IPS DF 6.9 (cell line): ENCODE measurements at places on chromosomes 12 and 14.

GRCh38 chr14:63508033-63508432 is 35.1 kb downstream of the PPP2R5E start:
- no peak for DNase-seq

GRCh38 chr14:97458661-97459579 is 661.7 kb downstream of the VRK1 start:
- peak; percentile 61 for DNase-seq

DNA sequence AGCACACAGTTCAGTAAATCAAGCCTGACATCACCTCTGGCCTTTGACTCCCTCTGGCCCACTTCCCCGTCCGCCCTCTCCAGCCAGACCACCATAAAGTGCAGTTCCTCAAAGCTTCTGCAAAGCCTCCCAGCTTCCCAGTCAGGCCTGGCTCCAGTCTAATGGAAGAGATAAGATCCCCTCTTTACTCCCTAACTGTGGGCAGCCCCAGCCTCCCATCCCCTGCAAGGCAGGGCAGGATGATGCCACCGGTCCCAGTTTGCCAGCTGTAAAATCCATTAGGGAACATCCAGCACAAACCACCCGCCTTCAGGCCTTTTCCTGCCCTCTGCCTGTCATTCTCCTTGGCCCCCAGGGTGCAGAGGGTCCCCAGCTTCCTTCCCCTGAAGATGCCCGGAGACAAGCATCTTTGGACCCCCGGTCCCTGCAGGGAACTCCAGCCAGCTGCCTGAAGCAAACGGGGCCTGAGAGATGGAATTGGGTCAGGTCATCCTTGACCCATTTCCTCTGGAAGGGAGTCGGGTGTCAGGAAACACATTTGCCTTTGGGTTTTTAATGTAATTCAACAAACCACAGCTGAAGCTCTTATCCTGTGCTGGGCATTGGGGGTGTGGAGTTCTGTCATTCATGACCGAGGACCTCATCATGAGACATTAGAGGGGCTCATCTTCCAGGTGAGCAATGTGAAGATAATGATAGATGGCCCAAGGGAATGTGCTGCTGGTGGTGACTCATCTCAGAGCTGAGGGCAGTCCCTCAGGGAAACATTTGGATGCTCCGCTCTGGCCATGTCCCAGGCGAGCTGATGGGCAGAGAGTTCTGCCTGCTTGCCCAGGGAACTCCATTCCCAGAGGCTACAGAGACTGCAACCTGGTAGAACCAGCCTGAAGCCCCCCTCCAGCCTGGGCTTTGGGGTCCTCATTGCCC is 93.8 kb upstream of the CLMN start:
- DNase-seq, result no peak

DNA sequence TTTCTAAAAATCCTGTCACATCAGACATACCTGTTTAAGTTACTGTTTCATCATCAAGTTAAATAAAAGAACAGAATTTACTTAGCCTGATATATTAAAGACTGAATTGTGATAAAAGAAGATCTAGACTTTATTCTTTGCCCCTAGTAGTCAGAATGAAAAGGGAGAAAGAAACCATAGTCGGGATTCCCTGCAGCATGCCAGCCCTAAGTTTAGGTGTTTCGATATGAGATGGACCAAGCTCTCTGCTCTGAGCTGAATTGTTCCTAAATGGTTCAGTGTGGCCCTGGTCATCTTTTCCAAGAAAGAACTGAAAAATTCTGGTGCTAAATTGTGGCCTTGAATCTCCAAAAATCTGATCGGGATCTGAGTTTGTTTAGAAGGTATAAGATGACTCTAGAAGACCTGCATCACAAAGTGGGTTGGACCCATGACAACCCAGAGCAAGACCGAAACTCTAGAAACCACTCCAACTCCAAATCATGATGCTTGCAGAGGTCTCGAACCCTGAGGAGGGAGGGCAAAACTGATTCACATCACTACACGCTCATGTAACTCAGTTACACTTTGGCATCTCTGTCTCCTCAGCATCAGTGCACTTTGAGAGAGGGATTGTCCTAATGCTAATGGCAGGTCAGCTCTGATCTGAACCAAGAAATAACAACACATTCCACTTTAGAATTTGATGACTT is 15.7 kb downstream of the PTGER2 start:
- DNase-seq, result no peak

DNA sequence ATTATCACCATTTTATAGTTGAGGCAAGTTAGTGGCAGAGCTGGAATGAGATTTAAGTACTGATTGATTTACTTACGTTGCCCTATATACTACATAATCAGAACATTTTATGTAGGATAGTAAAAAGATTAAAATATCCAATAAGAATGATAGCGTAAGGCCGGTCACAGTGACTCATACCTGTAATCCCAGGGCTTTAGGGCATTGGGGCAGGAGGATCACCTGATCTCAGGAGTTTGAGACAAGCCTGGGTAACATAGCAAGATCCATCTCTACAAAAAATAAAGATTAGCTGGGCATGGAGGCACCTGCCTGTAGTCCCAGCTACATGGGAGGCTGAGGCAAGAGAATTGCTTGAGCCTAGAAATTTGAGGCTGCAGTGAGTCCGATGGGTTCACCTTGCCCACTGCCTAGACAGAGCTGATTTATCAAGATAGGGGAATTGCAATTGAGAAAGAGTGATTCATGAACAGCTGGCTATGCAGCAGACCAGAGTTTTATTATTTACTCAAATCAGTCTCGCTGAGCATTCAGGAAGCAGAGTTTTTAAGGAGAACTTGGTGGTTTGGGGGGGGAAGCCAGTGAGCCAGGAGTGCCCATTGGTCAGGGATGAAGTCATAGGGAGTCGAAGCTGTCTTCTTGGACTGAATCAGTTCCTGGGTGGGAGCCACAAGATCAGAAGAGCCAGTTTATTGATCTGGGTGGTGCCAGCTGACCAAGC is 24.7 kb upstream of the SGPP1 start:
- DNase-seq, result no peak

DNA sequence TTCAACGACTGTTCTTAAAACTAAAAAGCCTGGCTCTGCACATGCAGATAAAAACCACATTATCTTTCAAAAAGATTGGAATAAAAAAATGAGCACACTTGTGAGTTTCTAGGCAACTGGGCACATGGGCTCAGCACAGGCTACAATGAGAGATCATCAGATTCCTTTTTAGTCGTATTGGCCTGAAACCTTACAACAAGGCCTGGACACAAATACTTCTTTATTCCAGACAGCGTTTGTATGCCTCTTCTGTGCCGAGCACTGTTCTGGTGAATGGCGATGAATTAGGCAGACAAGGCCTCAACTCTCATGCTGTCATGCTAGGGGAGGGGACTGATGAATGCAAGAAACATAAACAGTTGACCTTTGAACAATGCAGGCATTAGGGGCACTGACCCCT is 463.0 kb downstream of the AACS start:
- DNase-seq, result no peak

- DNase-seq, result no peak
These were observed 113.3 kb downstream of the PRKD1 start for GRCh38 chr14:29814156-29815015.

DNA sequence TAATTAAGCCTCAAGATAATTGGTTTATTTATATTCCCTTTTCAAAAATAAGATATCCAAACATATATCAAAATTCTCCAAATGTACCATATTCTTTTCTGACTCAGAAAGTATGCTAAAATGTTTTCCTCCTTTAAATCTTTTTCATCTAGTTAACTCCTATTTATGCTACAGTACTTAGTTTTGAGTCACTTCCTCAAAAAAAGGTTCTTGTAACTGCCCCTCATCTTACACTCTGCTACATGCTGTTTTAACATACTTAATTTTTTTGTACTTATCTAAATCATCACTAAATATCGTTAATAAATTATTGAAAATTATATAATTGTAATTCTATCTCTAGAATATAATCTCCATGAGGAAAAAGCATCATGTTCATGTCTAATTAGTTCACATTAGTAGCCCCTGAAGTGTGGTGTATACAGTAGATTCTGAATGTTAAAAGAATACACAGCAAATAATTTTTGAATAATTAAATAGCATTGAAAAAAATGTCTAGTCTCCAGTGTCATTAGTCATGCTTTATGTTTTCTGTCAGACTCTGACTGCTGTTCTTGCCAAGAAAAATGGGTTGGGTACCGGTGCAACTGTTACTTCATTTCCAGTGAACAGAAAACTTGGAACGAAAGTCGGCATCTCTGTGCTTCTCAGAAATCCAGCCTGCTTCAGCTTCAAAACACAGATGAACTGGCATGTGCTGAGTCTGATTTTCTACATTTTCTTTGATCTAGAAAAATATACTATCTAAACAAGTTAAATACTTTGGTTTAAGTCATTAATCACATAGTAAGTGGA is 3.5 kb downstream of the KLRD1 start:
- DNase-seq, result no peak

DNA sequence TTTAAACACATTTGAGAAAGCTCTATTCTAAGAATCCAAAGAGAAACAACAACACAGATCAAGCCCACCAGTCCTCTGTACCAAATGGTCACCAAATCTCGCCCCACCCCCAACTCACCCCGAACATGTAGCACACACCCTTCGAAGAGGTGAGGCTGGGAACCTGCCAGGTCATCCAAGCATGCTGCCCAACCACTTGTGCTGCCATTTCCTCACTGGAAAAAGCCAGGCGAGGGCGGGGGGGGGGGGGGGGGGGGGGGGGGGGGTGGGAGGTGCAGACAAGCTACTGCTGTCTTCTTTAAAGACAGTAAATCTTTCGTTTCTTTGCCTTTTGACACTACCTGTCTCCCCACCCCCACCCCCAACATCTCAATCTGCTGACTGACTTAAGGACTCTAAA is 59.9 kb downstream of the SETD3 start:
- DNase-seq, result no peak

DNA sequence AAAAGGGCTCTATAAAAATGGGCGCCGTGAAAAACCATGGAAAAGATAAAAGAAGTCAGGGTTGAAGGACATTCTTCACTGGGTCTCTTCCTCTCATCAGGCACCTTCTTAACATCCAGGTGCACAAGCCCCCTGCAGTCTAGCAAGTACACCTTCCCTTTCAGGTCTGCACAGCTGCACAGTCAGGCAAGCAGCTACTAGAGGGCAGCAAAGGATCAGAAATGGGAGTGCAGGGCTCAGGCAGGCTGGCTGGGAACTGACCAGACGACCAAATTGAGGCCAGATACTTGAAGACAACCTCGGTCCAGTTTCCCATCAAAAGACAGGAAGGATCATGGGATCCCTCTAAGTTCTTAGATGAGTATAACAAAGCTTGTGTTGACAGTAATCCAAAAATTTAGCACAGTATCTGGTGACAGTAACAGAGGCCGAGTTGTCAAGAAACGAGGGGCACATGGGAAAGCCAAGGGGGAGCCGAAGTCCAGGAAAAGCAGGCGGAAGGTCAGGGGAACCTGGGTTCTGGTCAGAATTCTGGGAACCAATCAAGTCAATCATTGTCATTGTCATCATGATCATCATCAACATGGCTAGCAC is 10.1 kb upstream of the GRIP1 start:
- DNase-seq, result peak; percentile 71

- DNase-seq, result no peak
These were observed 87.5 kb downstream of the SCARB1 start for GRCh38 chr12:124776125-124776513.

GRCh38 chr12:123853396-123854070 is 91.4 kb downstream of the DNAH10 start:
- DNase-seq, result no peak

GRCh38 chr14:102094101-102094500 is 7.3 kb upstream of the HSP90AA1 start:
- DNase-seq, result no peak

DNA sequence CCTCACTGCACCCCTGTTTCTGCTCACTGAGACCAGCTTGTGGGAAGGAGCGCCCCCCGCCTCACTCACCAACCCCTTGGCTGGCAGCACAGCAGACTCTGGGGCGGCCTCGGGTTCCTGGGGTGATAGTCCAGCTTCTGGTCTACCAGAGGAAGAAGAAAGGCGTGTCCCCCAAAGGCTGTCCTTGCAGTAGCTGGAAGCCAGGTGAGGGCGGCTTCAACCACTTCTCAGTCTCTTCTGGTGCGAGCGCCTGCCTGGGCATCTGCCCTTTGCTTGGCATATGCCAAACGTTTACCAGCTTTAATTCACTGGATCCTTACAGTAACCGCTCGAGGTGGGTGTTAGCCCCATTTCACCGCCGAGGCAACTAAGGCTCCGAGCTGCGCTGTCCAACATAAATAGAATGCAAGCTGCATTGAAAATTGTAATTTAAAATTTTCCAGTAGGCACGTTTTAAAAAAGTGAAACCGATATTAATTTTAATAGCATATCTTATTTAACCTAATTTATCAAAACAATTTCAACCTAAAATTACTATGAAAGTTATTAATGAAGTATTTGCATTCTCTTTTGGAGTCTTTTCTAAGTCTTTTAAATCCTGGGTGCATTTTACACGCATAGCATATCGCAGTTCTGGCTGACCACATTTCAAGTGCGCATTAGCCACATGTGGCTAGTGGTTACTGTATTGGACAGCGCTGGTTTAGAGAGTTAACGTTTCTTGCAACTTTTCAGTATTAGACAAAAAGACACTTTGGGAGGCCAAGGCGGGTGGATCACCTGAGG is 872 bp downstream of the FAM177A1 start:
- no peak for DNase-seq

- no peak for DNase-seq
These were observed 110.3 kb upstream of the NCOR2 start for GRCh38 chr12:124677552-124678356.

DNA sequence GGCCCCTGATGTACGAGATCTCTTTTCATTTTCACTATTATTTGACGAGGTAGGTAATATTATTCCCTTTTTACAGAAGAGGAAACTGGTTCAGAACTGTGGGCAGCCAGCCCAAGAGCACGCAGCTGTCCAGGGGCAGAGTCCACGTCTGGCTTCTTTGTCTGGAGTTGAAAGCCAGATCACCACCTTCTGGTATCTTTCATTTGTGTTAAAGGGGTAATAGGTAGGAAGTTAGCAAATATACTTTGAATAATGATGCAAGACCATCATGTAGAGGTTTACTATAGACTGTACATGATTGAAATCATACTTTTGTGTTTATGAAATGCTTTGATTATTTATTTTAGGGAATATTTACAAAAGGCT is 144.1 kb upstream of the AMIGO2 start:
- no peak for DNase-seq

DNA sequence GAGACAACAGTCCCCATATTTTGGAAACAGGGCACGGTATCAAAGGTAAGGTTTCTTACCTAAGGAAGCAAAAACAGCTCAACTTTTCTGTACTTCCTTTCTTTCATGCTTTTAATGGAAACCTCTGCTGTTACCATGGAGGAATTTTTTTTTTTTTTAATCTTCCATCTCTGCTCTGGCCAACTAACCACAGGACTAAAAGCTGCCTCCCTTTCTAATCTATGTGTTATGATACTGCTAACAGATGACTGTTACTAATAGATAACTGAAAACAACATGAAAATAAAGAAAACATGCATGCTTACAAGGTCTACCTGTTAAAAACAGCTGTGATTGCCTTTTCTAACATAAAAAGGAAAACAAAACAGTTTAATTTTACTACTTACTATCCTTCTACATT is 168.4 kb downstream of the SOX5 start:
- DNase-seq, result no peak

- DNase-seq, result no peak
These were observed 2.3 kb upstream of the CD69 start for GRCh38 chr12:9763025-9763424.

- no peak for DNase-seq
These were observed 58.9 kb downstream of the HSP90AA1 start for GRCh38 chr14:102027951-102028350.
